NT2/D1 (cell line): ENCODE measurements at places on chromosomes 7 and 10.

DNA sequence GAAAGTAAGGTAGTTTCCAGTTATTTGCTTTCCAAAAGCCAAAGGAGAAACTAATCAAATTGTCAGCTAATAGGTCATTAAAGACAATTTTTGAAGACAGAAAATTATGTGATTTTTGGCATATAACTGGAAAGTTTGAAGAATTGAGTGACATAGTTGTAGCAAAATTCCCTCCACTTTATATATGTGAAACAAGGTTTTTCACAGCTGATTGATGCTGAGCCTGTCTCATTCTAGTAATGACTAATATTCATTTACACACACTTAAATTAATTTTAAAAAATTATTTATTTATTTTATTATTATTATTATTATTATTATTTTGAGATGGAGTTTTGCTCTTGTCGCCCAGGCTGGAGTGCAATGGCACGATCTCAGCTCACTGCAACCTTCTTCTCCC, 16.3 kb upstream of the SIRT1 start:
- no peak for DNase-seq

DNA sequence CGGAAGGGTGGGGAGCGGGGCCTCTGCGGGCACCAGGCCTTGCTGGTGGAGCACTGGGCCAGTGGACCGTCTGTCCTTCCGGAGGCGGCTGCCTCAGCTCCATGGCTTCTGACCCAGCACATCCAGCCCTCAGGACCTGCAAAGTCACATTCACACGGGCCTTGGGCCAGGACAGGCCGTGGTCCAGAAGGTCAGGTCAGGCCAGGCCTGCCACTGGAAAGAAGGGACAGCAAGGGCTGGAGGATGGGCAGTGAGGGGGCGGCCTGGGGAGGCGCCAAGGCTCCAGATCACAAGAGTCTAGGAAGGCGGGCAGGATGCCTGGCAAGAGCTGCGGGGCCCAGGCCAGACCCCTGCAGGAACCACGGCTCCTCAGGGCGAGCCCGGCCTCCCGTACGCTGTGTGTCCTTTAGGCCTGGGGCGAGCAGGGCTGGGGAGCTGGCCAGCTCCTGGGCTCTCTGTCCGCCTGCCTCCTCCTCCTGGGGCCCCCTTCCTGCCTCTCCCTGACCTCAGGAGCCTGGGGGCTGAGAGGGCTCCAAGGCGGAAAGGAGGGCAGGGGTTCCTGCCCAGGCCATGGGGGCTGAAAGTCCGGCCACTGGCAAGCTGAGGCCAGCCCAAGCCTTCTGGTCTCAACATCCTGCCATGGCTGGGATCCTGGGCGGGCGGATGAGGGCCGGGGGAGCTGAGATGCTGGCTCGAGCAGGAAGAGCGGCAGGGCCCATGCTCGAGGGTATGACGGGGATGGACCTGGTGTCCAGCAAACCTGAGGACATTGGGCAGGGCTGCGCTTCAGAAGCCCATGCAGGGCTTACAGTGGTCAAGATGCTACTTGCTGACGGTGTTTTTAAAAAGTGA, 225.8 kb downstream of the ELFN1 start:
- no peak for DNase-seq

DNA sequence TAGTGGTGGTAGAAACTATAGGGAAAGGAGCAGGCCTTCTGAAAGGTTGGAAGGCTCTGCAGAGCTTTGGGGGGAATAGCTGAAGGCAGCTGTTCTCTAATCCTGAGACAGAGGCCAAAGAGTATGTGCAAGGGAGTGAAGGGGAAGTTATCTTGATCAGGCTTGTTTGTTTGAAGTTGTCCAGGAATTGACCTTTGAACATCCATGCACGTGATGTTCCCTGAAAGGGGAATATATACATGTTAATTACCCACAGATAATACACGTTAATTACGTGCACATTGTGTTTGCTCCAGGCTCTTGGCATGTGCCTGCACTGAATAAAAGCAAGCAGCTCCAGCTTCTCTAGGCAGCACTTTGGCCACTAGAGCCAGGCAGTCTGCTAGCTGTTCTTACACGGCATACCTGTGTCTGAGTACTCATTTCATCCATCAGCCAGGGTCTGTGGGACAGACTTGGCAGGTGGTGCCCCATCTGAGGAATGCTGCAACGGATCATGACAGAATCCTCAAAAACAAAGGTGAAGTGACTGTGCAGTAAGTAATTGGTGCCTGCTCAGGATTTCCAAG, 18.0 kb upstream of the STARD3NL start:
- no peak for DNase-seq

DNA sequence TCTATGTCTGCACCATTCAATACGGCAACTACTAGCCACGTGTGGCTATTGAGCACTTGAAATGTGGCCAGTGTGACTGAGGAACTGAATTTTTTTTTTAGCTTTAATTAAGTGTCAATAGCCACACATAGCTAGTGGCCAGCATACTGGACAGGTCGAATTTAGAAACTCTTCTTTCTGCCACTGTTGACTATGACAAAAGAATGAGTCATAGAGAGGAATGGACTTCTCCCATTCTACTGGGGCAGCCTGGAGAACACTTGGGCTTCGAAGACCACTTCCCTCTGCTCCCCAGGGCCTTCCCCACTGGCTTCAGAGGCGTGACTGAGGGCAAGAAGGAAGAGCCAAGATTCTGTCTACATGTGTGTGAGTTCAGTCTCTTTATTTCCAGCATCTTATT, 137.5 kb downstream of the SNX10 start:
- DNase-seq = no peak

DNA sequence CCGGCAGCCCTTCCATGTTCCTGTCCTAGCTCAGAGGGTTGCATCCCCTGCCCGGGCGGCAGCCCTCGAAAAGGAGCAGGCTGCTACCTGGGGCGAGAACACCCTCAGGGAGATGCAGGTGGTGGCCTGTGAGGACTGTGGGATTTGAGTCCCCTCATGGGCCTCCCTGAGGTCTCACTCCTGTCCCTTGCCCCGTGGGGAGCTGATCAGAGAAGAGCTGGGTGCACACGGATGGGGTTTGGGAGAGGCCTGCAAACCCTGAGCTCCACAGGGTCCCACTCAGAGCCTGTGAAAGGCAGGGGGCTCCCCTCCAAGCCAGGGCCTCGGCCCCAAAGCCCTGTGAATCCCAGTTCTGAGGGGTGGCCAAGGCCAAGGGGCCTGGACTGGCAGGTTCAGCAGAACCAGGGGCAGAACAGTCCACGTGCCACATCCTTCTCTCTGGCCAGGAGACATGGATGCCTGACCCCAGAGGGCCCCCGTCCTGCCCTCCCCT, 424 bp upstream of the CYP2W1 start:
- DNase-seq = no peak

DNA sequence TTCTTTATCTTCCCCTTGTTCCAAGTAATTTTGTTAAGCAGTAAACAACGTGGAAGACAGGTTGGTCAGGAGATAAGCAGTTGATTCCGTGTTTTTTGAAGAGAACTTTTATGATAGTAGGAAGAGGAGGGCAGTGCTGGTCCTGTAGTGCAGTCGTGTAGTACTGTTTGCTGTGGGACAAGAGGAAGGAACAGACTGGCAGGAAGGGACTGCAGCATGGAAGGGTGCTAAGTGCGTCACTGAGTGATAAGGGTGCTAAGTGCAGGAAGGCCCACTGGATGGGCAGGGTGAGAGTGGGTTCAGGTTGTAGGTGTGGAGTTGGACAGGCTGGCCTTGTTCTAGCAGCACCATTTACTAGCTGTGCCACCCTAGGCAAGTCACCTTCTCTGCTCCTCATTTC, 125.0 kb downstream of the SDK1 start:
- DNase-seq = no peak

- no peak for DNase-seq
Observed at GRCh38 chr10:76830218-76830617, 807.4 kb downstream of the KCNMA1 start.

GRCh38 chr10:48821111-48821510, 118.5 kb downstream of the LRRC18 start:
- DNase-seq = no peak

GRCh38 chr10:114486938-114487814, 82.9 kb upstream of the AFAP1L2 start:
- DNase-seq = no peak

DNA sequence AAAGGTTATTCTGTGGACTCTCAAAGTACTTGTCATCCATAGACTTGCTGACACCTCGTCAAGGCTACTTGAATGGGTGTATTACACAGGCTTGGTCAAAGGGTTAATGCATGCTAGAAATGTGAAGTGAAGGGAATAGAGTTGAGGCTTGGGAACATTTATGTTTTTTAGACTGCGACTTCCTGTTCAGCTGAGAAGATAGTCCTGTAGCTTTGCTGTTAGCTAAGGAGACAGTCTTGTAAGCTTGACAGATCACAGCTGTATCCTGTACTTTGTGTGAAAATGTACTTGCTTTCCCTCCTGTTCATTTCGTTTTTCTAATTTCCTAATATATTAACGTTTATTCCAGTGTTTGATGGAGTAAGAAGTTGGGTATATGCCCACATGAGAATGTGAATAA, 52.1 kb downstream of the ADD3 start:
- DNase-seq = no peak
